ENCODE measurements at places on chromosomes 1 and 21. TPM values are rescaled to one million over a fixed set of nuclear protein-coding genes. Genes with fewer than 3 reads are reported as not detected.

LRRC53 gene
- not detected for total RNA-seq

CCDC27 gene
- total RNA-seq: not detected

HIVEP3 gene
- total RNA-seq: 1.7 TPM

PLA2G2D gene
- total RNA-seq: not detected

CFAP74 gene
- not detected for total RNA-seq

LCE1B gene
- 0.11 TPM for total RNA-seq

TRIM17 gene
- total RNA-seq: not detected

AKR7A3 gene
- 0.16 TPM for total RNA-seq

PRDM16 gene
- total RNA-seq: not detected

TP73 gene
- total RNA-seq: 2.1 TPM

MNDA gene
- total RNA-seq: not detected

LRRN2 gene
- not detected for total RNA-seq

CDA gene
- 24.3 TPM for total RNA-seq

ILDR2 gene
- total RNA-seq: not detected

FCRL3 gene
- not detected for total RNA-seq

RPL22 gene
- total RNA-seq: 202 TPM

OR2T2 gene
- not detected for total RNA-seq

PPP1R8 gene
- total RNA-seq: 41.9 TPM

KAZN gene
- 6.8 TPM for total RNA-seq

NME7 gene
- total RNA-seq: 25.5 TPM

NECTIN4 gene
- 0.23 TPM for total RNA-seq

MCM3AP gene
- total RNA-seq: 47.0 TPM

CHD5 gene
- total RNA-seq: not detected

DAB1 gene
- not detected for total RNA-seq

KRTAP12-2 gene
- total RNA-seq: not detected

MTARC2 gene
- 2.5 TPM for total RNA-seq

TOR1AIP1 gene
- 43.0 TPM for total RNA-seq

HSF2BP gene
- total RNA-seq: 2.6 TPM

MX1 gene
- total RNA-seq: 7.4 TPM

TFF2 gene
- not detected for total RNA-seq

TRIM67 gene
- total RNA-seq: not detected

HMGCS2 gene
- total RNA-seq: not detected

HPCAL4 gene
- not detected for total RNA-seq

HSPA13 gene
- 18.9 TPM for total RNA-seq

SPRR2E gene
- not detected for total RNA-seq

MEAF6 gene
- 55.1 TPM for total RNA-seq

DMBX1 gene
- not detected for total RNA-seq
